ENCODE measurements at places on chromosomes 3 and 15.
A peak's percentile ranks its signal among the peaks of the same experiment; 100 is the strongest.

GRCh38 chr3:39727415-39727814 lies 82.0 kb upstream of the MYRIP start:
- peak; percentile 15 for DNase-seq

DNA sequence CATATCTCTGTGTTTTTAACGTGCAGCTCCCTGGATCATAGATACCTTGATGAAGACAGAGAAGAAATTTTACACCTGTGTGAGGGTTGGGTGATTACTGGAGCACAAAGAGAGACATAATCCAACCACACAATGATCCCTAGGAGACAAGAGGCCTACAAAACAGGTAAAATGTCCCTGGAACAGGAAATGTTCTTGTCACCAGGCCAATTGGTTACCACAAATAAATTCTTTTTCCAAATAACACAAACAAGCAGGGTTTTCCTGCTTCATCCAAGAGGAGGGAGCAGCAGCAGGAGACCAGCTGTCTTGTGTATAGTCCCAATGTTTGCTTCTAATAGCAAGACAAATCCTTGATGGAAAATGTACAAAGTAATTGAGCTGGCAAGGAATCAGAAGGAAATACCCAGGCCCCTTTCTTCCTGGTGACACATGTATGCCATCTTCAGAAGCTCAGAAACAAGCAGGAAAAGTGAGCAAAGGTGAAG lies 1.4 kb downstream of the MGLL start:
- DNase-seq: peak; percentile 37

DNA sequence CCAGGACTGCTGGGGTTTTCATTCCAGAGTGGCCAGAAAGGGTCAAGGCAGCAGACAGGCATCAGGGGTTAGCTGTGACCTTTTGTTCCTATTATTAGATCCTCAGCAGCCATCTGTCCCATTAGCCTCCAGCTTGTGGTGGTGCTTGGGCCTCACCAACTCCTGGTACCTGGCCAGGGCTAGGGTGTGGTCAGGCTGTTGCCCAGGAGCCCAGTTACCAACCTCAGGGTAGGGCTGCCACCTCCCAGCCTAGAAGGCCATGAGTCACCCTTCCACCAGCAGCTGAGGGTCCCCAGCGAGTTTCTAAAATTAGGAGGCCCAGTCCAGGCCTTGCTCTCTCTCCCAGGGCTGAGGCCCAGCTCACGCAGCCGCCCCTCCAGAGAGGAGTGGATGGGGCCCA lies 12.2 kb downstream of the TMEM43 start:
- no peak for DNase-seq

DNA sequence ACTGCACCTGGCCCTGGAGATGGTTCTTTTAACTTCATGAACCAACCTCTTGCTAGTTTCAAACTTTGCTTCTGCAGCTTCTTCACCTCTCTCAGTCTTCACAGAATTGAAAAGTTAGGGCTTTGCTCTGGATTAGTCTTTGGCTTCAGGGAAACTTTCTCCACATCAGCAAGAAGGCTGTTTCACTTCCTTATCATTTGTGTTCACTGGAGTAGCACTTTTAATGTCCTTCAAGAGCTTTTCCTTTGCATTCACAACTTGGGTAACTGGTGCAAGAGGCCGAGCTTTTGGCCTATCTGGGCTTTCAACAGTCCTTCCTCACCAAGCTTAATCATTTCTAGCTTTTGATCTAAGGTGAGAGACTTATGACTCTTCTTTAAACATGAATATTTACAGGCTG lies 15.7 kb upstream of the TM2D3 start:
- no peak for DNase-seq

DNA sequence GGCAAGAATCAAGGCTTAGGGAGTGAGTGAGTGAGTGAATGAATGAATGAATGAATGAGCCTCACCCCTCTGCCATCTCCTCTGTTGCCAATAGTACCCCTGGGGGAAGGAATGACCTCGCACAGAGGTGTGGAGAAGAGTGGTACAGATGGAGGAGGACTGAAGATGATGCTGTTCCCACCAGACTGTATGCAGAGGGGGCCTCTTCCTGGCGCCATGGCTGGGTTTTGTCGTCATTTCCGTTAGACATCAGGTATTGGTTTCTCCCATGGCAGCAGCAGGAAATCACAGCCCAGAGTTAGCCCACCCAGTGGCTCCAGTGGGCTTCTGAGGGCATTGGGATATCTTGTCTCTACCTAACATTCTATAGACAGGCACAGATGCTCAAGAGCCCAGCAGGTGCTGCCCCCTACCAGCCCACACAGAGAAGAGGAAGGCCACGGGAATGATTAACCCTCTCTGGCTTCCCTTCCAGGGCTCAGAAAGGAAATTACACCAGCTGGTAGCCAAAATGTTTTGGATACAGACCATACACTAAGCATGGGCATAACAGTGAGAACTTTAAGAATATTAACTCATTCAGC lies 109.8 kb upstream of the SLC6A11 start:
- DNase-seq: no peak
